ENCODE measurements at places on chromosomes 16 and 17. TPM values are rescaled to one million over a fixed set of nuclear protein-coding genes. Genes with fewer than 3 reads are reported as not detected.

PPL gene
- total RNA-seq, result 11.9 TPM

GLP2R gene
- not detected for total RNA-seq

TAT gene
- total RNA-seq, result not detected

TEKT1 gene
- total RNA-seq, result not detected

KRT31 gene
- not detected for total RNA-seq

ABI3 gene
- total RNA-seq, result 8.8 TPM

TERB1 gene
- not detected for total RNA-seq

TEN1 gene
- total RNA-seq, result 15.1 TPM

MPP2 gene
- total RNA-seq, result 11.5 TPM

NPIPA2 gene
- 7.3 TPM for total RNA-seq

ACSF3 gene
- total RNA-seq, result 33.2 TPM

PRRT2 gene
- 10.9 TPM for total RNA-seq

NEUROD2 gene
- not detected for total RNA-seq

IRX5 gene
- total RNA-seq, result 0.96 TPM

CSH1 gene
- not detected for total RNA-seq

DNA sequence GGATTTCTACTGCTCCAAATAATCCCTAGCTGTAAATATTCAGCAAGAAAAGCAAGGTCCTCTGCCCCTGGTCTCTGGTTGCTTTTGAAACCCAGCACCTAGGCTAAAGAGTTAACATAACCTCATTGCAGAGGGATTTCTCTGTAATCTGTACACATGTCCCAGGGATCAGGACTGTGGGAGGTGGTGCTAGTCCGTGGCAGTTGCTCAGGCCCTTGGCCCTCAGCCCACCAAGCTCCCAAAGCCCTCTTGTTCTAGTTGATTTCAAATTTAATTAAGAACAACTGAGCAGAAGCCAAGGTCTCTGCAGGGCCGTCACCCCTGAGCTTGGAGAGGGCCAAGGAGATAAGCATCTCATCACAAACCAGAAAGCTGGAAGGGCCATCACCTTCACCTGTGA is 181.1 kb downstream of the SOX9 start:
- no peak for DNase-seq

DNA sequence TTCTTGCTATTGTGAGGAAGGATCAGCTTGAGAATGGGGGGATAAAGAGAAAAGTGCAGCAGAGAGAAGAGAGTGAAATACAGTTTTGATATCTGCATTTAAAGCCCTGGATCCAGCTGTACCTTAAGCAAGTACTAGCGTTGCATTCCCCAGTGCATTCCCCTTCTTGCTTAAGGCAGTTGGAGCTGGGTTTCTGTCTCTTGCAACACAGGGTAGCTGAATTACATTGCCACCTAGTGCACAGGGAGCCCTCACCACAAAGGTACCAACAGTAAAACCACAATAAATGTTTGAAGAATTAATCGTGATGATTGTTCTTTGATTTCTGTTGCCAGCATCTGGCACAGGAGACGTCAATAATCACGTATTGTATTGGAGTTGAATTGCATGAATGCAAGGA is 588.7 kb downstream of the RBFOX1 start:
- DNase-seq, result no peak

DNA sequence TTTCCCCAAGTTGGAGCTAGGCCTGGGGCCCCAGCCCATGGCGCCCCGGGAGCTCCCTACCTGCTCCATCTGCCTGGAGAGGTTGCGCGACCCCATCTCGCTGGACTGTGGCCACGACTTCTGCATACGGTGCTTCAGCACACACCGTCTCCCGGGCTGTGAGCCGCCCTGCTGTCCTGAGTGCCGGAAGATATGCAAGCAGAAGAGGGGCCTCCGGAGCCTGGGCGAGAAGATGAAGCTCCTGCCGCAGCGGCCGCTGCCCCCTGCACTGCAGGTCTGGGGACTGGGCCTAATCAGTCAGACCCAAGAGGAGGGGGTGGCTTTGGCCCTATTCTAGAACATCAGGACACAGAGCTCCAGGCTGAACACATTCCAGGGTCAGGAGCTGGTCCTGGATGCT is 1.5 kb downstream of the RNF112 start:
- no peak for DNase-seq

DNA sequence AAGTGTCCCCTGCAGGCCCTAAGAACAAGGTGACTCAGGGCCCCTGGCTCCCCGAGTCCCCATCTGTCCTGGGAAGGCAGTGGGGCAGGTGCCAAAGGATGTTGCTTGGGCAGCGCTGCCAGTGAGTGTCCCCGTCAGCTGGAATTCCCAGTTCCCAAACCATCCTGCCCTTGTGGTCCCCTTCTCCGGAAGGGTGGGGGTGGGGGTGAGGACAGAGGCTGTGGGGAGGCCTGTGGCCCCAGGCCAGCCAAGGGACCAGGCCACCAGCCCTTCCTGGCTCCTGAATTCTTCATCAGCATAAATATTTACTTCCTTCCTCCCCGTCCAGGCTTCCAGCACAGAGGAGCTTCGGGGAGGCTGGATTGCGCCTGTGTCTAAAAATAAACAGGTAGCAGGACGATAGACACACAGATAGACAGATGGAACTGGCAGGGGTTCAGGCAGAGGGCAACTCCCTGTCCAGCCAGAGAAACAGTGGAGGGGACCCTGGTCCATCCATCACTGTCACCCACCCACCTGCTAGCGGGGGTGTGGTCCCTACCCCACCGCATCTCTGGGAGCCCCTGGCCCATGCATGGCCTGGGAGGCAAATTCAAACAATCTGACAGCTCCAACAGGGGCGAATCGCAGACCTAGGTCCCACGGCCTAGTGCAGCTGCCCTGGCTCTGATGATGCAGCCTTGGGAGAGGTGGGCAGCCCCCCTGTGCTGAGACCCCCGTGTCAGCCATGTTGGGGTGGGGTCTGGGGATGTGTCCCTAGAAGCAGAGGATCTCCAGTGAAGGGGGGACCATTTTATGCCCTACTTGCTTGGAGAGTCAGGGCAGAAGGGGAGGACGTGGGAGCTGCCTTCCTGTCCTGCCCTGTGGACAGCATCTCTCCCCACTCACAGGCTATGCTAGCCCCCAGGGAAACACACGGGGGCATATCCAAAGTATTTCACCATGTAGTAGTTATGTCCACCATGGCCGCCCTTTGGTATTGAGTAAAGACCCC is 13.2 kb downstream of the GLIS2 start:
- DNase-seq, result no peak

DNA sequence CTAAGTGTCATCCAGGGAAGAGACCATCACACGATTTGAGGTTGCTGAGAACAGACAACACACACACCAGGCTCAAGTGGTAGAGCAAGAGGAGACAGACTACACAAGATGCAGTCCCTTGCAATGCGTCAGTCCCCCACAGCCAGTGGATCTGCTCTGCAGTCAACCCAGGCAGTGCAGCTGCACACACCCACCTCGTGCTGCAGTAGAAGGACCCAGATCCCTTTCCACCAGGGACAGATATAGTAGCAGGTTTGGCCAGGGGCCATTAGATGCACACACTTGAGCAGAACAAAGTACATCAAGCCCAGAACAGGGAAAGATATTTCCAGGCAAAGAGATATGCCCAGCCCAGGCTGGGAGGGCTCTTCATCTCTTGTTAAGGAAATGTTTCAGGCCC is 112.9 kb downstream of the GRIN2A start:
- no peak for DNase-seq

DNA sequence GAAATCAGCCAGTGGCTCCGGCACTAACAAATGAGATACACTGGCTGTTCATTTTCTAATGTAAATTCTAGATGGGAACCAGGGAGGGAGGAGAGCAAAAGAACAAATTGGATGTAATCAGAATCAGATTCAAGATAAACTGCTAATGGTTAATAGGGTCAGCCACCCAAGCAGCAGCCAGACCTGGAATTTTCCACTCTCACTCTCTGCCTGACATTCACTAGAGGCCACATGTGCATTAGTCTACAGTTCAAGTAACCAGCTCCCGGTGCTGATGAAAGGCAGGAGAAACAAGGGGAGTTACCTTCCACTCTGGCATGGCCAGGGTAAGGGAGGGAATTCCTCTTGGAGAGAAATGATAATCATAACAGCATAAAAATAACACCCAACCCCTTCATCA is 597.7 kb downstream of the TOX3 start:
- no peak for DNase-seq

DNA sequence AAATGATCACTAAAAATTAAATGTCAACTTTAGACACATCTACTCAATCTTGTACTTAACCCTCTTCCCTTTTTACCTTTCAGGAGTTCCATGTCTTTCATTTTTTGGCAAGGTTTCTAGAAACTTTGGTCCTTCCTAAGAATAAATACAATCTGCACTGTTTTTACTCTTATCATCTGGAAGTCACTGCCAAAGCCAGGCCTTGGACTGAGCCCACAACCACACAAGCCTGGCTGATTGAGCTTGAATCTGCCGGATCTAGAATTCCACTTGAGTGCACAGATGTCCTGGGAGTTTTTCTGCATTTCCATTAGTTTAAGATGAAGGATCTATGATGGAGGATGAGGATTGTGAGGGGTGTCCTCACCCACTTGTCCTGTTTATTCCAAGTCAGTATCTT is 126.1 kb downstream of the VPS53 start:
- DNase-seq, result no peak

- no peak for DNase-seq
Measured at GRCh38 chr17:5580969-5581368, 3.3 kb downstream of the NLRP1 start.

DNA sequence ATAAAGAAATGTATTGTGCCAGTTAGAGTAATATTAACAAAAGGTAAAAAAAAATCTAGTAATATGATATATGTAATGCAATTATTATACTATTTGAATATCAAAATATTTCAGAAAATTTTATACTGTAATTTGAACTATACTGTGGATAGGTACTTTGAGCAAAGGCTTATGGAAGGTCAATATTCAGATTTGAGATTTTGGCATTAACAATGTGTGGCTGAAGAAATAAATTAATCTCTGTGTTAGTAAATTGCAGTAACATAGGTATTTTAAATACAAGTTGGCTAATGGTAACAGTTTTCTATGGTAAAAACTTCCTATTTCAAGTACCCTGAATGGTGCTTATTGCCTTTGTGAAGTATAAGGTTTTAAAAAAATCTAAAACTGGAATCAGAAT is 23.2 kb upstream of the NACA2 start:
- DNase-seq, result no peak

- DNase-seq, result no peak
Measured at GRCh38 chr17:1907909-1908698, 78.3 kb downstream of the RPA1 start.

- no peak for DNase-seq
Measured at GRCh38 chr17:39018267-39019134, 51.3 kb upstream of the FBXO47 start.

GRCh38 chr16:47523342-47524006 is 62.3 kb downstream of the PHKB start:
- no peak for DNase-seq

DNA sequence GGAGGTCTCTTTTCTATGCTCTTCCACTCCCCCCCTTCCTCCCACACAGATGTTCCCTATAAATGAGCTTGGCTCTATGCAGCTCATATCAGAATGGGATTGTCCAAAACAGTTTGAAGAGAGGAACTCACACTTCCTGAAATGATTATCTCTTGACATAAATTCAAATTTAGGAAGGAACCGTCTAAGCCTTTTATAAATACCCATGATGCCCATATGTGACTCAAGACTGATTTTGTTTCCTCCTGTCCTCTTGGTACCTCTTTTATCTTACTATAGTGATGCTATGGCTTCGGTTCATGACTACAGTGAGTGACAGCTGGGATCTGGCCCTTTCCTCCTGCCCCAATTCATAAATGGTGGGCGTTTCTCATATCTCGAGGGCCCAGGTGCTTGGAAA is 16.6 kb upstream of the TERF2 start:
- no peak for DNase-seq

DNA sequence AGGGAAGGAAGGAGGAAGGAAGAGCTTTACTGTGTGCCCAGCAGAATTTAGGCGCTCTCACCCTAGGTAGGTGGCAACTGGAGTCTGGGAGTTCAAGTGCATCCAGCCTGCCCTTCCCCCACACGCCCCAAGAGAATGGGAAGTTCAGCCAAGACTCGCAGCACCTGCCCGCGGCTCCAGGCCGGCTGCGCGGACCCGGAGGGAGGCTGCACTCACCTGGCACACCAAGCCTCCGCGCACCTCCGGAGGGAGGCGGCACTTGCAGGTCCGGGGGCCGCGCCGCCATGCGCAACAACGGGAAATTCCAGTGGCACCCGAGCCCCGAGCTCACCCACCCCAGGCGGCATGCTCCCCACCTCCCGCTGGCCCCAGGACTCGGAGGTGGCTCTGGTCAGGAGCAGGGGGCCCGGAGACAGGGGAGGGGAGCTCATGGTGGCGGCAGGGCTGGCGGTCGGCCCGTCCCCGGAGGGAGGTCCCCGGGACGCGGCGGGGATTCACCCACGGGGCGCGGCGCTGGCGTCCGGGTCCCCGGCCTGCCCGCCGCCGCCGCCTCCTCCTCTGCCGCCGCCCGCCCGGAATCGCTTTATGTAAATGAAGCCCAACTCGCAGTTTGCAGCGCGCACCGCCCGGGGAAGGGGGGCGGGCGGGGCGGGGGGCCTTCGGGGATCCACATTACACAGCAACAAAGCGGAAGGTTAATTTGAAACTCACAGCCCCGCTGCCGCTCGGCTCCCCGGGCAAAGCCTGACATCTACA is at the start of gene ZFHX3:
TSS of gene ZFHX3 (minus strand) at position 593 of the 756 bp plus-strand sequence. CDS start 87,983 bp downstream, outside the sequence.
- peak; percentile 85 for DNase-seq

DNA sequence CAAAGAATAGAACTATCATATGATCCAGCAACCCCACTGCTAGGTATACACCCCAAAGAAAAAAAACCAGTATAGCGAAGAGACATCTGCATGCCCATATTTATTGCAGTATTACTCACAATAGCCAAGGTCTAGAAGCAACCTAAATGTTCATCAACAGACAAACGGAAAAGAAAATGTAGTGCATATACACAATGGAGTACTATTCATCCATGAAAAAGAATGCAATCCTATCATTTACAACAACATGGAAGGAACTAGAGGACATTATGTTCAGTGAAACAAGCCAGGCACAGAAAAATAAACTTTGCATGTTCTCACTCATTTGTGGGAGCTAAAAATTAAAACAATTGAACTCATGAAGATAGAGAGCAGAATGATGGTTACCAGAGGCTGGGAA is 55.3 kb downstream of the WDR59 start:
- DNase-seq, result no peak

DNA sequence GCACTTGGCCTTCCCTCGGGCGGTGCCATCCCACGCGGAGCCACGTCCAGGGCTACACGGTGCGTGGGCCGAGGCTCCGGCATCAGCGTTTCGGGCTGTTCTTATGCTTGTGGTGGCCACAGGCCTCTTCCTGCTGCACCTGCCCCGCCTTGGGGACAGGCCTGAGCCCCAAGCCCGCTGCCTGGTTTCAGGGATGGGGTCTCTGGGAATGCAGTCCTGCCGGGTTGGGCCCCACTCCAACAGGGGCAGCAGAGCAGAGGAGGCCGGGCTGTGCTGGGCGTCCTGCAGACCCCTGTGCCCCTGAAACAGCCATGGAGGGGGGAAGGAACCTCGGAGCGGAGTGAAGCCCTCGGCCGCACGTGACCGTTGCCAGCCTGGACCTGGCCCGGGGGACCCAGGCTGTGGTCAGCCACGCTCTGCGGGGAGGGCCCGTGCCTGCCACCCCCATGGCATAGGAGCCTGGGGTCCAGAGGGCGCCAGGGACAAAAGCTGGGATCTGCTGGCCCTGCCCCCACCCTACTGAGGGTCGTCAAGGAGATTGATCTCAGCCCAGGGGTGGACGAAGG is 453 bp upstream of the WFIKKN1 start:
- peak; percentile 46 for DNase-seq

- peak; percentile 75 for DNase-seq
Measured at GRCh38 chr17:79974566-79975497, 60.8 kb downstream of the TBC1D16 start.

Data from aorta (tissue), 5 donors.